ENCODE measurements at places on chromosomes 2 and 18.

DNA sequence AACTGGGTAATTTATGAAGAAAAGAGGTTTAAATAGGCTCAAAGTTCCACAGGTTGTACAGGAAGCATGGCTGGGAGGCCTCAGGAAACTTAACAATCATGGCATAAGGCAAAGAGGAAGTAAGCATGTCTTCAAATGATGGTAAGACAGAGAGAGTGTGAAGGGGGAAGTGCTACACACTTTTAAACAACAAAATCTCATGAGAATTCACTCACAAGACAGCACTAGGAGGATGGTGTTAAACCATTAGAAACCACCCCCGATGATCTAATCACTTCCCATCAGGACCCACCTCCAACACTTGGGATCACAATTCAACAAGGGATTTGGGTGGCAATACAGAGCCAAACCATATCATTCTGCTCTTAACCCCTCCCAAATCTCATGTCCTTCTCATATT lies 34.9 kb downstream of the CFAP210 start:
- no peak for DNase-seq

GRCh38 chr2:216201692-216202306 lies 92.7 kb downstream of the XRCC5 start:
- DNase-seq = no peak

- DNase-seq = no peak
These were observed 50.5 kb upstream of the TSPYL6 start for GRCh38 chr2:54306556-54306955.

- DNase-seq = no peak
These were observed 13.2 kb downstream of the KCTD18 start for GRCh38 chr2:200496696-200497095.

GRCh38 chr18:23166891-23167541 lies 31.7 kb downstream of the CABLES1 start:
- DNase-seq = peak; percentile 64

GRCh38 chr18:79361766-79362522 lies 33.8 kb upstream of the NFATC1 start:
- no peak for DNase-seq

DNA sequence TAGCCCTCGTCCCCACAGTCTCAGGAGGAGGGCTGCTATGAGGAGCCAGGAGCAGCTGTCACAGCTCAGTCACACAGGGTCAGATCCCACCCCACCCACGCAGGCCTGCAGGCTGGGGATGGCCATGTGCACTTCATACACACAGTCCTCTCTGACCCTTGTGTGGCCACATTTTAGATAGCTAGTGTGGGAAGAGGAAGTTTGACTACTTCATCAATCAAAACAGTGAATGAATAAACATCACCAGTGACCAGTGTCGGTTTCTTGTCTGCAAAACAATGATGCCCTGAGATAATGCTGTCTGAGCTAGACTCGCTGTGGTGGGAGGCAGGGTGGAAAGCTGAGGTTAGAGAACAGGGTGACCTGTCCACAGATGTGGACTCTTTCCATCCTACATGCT lies 107.1 kb downstream of the PIEZO2 start:
- DNase-seq = no peak

DNA sequence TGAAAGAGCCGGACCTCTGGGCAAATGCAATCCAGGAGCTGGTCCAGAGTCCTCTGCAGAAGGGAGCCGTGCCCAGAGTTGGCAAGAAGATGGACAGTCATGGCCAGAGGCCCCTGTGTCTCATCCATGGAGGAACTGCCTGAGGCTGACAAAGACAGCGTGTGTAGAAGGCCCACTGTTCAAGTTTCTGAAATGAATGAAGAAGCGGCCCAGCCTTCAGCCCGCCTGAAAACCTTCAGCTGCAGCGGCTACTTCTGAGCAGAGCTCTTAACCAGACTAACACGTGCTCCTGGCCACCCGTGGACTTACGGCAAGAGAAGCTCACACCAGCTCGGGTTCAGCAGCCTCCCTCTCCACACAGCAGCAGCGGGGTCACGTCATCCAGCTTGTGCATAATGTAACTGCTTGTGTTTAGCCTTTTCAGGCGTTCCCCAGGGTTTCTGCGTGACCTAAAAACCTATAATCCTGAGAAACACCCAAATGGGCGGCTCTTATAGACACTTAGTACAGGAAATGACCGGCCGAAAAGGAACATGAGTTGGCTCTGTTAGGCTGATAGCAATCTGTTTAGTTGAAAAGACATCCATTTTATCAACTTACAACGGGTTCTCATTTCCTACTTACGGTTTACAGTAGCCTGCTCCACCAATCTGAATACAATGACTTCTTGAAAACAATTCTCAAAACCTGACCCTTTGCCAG lies at the start of gene FAM124B:
FAM124B (minus strand) TSS at position 467 of the 702 bp plus-strand sequence; CDS start at position 128, 339 bp downstream.
- peak; percentile 15 for DNase-seq

- DNase-seq = no peak
These were observed 36.3 kb upstream of the ACVR2A start for GRCh38 chr2:147808520-147808919.

- DNase-seq = no peak
These were observed 116.3 kb upstream of the KLHL29 start for GRCh38 chr2:23268467-23269263.

DNA sequence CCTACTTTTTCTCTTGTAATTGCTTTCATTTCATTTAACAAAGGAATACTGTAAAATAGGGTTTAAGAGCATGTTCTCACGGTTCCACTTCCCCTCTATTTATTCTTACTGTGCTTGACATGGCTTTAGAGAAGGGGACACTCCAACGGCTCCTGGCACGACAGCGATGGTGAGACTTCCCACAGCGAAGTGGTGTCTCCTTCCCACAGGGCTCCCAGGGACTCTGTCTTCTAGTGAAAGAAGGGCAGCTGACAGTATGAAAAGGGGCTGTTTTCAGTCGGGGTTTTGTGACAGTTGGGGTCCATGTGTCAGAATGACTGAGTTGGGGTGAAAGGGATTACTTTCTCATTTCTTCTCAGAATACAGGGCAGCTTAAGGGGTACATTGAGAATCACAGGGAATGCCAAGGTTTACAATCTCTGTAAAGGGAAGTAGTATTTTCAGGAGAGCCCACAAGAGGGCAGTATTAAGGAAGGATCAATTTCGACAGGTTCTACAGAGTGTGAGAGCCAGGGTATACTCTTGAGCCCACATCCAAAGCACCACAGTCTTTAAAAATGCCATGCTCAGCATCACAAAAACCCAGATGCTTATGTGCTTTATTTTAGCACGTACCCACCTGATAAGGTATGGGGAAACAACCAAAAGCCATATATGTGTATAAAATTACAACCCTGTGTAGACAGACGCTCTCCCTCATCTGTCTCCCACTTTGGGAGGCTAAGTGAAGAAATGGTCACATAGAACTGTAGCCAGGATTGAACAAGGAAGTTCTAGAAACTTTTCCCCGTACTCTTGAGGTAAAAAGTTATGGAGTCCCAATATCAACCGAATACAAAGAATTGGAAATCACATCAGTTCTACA lies 31.3 kb upstream of the RAPGEF4 start:
- DNase-seq = no peak

GRCh38 chr18:24988253-24988840 lies 363.6 kb downstream of the ZNF521 start:
- no peak for DNase-seq

- peak; percentile 49 for DNase-seq
These were observed 48.9 kb downstream of the SMIM21 start for GRCh38 chr18:75378376-75379315.

DNA sequence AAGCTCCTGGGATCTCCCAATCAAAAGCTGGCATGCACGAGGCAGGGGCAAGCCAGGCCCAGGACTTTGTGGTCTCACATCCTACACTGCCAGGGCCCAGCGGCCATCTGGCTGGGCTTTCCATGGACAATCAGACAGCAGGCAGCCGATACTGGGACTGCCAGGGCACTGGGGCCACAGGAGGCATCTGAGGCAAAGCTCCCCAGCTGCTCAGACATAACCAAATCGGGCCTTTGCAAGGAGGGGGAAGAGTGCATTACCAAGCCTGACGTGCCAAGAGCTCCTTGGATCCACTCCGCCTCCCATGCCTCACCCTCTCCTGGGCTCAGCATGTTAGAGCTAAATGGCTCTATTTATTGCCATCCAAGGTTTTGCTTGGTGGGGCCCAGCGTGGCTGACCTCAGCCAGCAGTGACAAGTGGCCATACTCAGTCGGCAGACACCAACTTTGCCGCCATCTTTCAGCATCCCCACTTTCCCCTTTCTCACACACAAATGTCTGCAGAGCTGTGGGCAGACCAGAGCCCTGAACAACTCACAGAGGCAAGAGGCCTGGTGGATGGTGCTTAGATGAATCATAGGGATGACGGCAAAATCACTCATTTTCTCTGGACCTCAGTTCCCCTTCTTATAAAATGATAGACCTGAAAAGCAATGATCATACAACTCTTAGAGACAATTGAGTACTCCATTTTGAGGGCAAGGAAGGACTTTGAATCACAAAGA lies 200.8 kb downstream of the TTC32 start:
- no peak for DNase-seq

DNA sequence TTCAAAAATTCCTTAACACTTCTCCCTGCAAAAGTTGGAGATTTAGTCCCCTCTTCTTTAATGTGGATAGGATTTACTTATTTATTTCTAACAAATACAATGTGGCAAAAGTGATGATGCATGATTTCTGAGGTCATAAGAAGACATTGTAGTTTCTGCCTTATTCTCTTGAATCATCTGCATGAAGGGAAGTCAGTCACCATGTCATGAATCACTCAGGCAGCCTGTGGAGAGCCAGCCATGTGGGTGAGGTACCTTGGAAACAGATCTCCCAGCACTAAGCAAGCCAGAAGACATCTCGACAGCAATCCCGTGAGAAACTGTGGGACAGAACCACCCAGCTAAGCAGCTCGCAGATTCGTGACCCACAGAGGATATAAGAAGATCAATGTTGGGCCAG lies 2.7 kb upstream of the ZC3H8 start:
- DNase-seq = no peak

DNA sequence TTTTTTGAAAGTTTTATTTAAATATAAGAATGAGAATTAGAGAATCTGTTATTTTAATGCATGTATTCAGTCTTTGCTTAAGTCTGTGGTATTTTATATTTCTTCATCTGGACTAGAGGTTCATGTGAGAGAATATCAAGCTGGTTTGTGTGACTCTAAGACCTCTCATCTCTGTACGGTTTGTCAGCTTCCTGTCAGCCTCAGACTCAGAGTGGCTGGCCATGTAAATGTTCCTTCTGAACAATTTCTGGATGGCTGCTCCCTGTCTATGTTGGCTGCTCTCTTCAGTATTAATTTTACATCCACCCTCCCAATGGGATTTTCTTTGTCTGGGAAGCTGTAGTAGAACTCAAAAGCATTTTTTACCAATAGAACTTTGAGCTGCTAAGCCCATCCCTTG lies 225.3 kb upstream of the THUMPD2 start:
- DNase-seq = no peak

DNA sequence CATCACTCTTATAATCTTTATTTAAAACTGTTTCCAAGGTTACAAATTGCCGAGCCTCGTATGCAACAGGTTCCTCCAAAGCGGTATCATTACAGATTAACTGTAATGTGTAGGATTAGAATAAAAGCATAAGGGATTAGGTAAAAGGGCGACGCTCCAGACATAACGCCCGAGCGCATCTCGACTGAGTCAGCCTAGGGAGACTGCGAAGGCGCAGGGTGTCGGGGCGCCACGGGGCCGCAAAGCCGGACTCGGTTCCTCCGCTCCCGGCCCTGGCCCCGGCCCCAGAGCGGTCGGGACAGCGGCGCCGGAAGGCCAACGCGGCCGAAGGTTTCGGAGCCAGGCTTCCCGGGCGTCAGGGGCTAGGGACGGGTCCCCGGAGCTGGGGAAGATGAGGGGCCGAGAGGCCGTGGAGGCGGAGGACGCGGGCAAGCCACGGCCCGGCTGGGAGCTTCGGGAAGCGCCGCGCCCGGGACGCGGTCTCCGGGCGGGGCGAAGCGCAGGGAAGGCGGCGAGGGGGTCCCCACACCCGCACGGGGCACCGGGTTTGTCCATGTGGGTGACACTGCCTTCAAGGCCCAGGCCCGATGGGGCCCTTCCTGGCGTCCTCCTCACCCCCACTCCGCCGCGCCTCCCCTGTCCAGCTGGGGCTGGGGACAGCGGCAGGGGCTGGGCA lies 12.9 kb upstream of the SIX3 start:
- DNase-seq = peak; percentile 42

- no peak for DNase-seq
These were observed 91.3 kb downstream of the ZNF804A start for GRCh38 chr2:184689638-184690037.

DNA sequence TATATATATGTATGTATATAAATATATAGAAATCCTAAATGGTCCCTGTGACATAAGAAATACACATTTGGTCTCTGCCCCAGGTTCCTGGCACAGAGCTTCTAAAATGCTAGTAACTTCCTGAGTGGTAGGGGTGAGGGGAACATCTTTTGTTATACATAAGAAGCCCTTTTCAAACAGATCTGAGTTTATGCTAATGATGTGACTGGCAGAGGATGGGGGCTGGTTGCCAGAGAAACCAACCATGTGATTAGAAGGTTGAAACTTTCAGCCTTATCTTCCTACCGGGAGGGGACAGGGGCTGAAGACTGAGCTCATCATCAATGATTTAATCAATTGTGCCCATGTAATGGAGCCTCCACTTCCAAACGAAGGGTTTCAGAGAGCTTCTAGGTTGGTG lies 16.3 kb downstream of the MFSD2B start:
- peak; percentile 45 for DNase-seq

DNA sequence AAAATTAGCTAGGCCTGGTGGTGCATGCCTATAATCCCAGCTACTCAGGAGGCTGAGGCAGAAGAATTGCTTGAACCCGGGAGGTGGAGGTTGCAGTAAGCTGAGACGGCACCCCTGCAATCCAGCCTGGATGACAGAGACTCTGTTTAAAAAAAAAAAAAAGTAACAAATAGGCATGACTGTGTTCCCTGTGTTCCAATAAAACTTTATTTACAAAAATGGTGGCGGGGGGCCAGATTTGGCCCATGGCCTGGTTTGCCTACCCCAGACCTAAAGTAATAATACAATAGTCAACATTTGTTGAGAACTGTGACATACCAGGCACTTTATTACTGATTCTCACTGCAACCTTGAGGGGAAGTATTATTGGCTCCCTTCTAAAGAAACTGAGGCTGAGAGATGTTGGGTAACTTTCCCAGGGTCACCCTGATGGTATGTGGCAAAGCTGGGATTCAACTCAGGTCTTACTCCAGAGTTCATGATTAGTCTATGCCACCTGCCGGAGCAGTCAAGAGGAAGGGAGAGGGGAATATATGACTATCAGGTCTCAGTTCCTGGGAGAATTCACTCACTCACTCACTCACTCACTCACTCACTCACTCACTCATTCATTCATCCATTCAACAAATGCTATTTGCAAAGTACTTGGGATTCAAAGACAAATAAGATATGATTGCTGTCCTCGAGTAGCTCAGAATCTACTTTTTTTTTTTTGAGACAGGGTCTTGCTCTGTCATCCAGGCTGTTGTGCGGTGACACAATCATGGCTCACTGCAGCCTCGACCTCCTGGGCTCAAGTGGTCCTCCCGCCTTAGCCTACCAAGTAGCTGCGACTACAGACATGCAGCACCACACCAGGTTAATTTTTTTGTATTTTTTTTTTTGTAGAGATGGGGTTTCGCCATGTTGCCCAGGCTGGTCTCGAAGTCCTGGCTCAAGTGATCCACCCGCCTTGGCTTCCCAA lies 14.3 kb upstream of the KCMF1 start:
- DNase-seq = no peak

Data from brain (organoid and tissue), 16 donors.